Activated CD4-positive, alpha-beta T cell treated with anti-CD3 and anti-CD28 coated beads, Interleukin-2, Interleukin-6, amounts not matched to agents 100 ng/mL and 50 ng/mL, durations not matched to agents 16 hours and 8 hours (primary cell): ENCODE measurements at places on chromosomes 1 and 21.

- DNase-seq = no peak
These were observed 34.4 kb upstream of the ZNF648 start for GRCh38 chr1:182095946-182096345.

- no peak for DNase-seq
These were observed 26.8 kb upstream of the EPHA8 start for GRCh38 chr1:22536506-22536905.

DNA sequence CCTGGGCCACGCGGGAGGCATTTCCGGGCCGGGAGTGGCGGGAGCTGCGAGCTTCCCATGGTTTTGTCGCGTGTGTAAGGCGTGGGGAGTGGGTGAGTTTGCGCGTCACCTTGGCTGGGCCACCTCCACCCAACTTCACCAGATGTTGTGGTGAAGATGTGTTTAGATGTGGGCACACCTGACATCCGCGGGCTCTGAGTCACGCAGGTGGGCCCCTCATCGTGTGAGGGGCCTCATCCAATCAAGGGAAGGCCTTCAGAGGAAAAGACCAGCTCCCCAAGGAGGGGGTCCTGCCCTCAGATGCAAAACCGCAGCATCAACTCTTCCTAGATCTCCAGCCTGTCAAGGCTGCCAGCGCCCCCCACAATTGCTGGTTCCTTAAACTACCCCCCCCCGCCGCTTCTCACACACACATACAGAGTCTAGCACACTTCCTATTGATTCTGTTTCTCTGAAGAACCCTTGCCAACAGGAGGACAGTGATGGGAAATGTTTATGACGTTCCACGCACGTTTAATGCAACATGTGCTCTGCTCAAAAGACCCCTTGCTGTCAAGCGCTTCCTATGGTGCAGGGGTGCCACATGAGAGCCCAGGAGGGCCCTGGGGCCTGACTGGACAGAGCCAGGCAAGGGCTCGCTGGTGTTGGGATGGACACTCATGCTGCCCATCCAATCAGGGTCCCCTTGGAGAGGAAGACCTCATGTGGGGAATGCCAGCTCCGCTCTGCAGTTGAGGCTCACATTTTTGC is 11.9 kb downstream of the ACTRT2 start:
- DNase-seq = no peak

DNA sequence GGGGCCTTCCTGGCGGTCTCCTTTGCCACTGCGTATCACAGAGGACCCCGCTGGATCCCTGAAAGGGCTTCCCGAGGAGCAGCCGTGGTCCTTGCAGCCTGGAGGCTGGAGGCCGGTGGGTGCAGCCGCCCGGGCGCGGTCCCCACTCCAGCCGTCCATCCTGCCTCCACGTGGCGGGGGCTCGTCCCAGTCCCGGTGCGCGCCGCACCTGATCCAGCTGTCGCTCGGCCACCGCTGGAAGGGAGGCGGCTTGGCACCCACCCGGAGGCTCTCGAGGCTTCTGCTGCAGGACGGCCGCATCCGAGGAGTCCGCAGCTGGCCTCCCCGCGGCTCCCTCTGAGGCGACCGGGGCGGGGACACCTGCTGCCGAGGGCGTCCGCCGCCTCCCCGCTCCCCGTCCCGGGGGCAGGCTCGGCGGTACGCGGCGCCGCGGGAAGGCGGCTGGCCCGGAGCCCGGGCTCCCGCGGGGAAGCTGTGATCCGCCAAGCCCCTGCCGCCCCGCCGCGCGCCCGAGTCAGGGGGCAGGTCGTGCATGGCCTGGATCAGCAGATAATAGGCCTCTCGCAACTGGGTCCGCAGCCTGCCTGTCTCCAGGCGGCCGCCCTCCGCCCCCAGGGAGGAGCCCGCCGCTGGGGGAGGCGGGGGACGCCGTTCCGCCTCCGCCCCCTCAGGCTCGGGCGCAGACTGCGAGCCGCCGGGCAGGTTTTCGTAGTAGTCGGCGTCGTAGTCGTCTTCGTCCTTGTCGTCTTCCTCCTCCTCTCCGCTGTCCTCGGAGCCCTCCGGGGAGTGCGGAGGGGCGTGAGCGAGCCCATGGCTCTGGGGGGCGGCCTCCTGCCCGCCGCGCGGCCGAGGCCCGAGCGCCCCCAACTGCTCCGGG is at the start of gene SYDE2:
TSS of gene SYDE2 (minus strand) at position 554 of the 877 bp plus-strand sequence. CDS start at position 534, 20 bp downstream.
- DNase-seq = peak; percentile 79

DNA sequence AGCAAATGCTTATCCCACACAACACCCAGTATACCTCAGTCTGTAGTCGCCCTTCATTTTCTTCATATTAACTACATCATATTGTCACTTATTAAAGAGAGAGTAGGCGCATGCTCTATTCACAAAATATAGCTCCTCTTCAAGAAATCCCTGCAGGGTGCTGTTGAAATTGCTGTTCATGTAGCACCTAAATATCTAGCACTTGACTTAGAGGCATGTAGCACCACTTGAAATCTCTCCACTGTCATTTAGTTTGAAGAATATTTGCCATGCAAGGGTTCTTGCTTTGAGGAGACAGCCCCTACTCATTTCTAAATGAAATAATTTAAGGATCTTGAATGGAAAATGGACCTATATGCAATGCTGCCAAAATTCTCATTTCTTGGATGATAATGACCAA is 20.9 kb upstream of the LRRC8B start:
- no peak for DNase-seq

DNA sequence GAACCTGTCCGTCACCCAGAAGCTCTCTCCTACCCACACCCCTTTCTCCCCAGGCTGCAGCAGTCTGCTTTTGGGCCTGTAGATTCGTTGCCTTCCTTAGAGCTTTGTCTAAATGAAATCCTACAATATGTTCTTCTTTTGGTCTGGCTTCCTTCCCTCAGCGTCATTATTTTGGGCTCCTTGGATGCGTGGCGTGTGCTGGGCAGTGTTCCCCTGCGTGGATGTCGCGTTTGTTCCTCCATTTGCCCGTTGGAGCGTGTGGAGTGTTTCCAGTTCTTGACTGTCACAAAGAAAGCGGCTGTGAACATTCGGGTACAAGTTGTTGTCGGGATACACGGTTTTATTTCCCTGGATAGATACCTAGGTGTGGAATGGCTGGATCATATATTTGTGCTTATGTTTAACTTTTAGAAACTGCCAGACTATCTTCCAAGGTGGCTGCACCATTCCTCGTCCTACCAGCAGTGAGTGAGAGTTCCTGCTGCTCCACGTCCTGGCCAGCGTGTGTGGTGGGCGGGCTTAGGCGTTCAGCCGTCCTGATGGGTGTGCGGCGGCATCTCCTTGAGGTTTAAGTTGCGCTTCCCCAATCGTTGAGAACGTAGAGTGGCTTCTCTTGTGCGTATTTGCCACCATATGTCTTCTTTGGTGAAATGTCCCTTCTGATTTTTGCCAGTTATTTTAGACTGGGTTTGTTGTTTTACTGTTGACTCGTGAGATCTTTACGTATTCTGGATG is 31.7 kb downstream of the SKI start:
- DNase-seq = no peak
